Hypothalamus (tissue), 51 donors: ENCODE measurements at places on chromosomes 11 and 22.

DNA sequence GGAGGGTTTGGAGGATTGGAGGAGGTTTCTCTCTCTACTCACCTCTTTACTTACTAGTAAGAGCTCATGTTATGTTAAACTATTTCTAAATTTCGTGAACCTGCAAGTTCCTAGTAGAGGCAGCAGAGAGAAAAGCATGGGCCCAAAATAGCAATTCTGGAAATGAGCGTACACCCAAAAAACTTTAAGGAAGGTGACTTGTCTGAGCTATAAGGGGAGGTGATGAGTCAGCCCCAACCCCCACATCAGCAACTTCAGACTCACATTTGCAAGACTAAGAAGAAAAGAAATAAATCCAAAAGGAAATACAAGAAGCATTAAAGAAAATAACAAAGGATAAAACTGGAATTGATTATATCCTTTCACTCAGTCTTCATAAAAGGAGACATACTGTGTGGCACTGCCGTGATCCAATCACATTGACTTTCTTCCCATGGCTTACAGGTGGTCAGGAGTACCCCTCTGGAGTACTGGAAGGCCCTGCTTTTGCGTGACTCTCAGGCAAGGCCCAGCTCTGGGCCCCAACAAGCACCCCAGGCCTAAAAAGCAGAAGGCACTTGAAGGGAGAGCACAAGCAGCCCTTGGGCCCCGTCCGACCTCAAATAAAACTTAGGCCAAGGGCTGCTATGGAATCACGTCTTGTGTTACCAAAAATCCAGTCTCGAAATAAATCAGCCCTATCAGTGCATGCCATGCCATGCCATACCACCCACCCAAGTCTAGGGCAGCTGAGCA lies 14.3 kb downstream of the PACSIN2 start:
- no peak for DNase-seq

DNA sequence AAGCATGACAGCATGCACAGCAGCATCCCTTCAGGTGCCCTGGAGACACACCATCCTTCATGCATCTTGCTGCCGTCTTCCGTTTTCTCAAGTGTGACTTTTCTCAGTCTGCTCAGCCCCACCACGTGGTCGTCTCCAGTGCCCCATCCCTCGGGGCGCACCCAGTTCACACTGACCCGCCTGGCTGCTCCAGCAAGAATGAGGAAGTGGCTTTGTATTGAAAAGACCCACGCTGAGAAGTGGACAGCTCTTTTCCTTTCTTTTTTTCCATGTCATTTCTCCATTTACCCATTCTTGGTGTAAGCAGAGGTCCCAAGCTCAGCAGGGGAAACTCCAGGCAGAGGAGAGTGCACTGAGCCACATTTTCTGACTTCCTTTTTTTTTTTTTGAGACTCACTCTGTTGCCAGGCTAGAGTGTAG lies 14.5 kb downstream of the SERPINH1 start:
- no peak for DNase-seq

GRCh38 chr11:57639321-57640067 lies 10.2 kb downstream of the YPEL4 start:
- no peak for DNase-seq

- no peak for DNase-seq
Measured at GRCh38 chr11:26480041-26480440, 92.0 kb downstream of the MUC15 start.

DNA sequence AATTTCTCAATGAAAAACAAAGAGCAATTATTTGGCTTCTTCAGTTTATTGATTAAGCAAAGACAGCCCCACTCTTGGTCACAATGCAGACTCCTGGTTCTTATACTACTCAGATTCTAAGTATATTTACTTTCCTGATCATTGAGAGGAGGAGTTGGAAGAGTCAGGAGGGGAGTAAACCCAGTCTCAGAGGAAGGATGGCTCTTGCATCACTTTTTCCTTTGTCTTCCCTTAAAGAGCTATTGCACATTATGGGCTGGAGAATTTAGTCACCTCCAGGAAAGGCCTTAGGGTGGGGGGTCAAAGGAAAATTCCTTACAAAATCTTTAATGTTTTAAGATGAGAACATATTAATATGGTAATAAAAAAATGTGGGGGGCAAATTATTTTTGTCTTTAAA lies 8.1 kb downstream of the SLC17A6 start:
- DNase-seq, result no peak

DNA sequence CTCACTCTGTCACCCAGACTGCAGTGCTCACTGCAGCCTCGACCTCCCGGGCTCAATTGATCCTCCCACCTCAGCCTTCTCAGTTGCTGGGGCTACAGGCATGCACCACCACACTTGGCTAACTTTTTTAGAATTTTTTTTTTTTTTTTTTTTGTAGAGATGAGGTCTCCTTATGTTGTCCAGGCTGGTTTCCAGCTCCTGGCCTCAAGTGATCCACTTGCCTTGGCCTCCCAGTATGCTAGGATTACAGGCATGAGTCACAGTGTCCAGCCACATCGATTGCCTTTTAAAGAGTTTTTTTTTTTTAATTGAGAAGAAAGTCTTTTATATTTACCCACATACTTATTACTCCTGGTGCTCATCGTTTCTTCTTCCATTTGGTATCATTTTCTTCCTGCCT lies 30.0 kb downstream of the PARVG start:
- DNase-seq, result no peak

DNA sequence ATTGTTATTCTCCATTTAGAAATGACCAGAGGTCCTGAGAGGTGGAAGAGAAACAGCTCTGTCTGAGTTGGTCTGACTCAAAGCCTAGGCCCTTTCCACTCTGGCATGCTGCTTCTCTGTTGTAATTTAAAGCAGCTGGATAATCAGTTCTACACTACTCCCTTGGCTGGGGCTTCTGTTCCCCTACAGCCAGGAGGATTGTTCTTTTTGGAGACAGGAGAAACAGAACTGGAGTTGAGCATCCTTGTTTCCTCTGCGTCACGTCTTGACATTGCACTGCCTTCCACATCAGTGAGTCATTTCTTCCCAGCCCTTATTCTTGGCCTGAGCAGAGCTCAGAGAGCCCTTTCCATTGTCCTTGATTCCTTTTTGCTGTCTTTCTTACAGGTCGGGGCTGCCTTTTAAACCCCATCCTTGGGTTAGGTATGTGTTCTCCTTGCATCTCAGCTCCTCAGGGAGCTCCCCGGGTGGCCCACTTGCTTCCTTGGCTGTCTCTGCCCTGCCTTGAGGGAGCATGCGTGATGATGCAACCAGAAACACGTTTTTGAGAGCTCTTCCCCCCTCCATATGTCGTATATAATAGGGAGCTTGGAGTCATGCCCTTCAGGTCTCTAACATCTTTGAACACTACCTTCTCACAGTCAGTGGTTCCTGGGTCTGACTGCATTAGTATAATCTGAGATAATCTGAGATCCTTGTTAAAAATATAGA lies 35.7 kb downstream of the CYB5R2 start:
- no peak for DNase-seq

GRCh38 chr11:69803604-69804218 lies 15.5 kb downstream of the FGF3 start:
- no peak for DNase-seq

- no peak for DNase-seq
Measured at GRCh38 chr11:17159441-17159840, 48.3 kb downstream of the PIK3C2A start.

DNA sequence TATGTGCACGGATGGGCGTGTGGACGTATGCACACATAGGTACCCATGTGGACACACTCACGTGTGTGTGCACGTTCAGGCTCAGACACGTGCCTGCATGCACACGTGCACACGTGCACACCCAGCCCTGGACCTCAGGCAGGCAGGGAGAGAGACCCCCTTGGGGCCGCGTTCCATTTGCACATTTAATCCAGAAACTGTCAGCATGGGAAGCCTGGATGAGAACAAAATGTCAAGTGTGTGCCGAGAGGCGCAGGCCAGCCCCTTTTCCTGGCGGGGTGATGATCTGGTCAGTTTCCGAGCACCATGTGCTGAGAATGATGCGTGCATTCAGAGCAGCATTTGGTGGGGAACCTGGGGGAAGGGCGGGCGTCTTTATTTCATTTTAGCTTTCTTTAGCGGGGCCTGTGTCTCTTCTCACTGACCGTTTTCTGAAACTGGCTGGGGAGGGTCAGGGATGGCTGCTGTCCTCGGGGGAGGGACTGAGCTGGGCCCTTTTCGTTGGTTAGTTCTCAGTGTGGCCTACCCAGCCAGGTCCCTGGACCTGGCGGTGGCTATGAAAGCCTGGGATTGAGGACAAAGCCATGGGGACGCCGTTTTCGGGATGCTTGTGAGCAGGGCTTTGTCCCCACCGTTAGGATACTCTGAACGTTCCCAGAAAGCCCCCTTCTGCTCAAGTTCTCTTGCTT lies 96.3 kb downstream of the KCNQ1 start:
- DNase-seq, result no peak

GRCh38 chr11:67420147-67420645 lies 4.7 kb downstream of the CARNS1 start:
- no peak for DNase-seq

DNA sequence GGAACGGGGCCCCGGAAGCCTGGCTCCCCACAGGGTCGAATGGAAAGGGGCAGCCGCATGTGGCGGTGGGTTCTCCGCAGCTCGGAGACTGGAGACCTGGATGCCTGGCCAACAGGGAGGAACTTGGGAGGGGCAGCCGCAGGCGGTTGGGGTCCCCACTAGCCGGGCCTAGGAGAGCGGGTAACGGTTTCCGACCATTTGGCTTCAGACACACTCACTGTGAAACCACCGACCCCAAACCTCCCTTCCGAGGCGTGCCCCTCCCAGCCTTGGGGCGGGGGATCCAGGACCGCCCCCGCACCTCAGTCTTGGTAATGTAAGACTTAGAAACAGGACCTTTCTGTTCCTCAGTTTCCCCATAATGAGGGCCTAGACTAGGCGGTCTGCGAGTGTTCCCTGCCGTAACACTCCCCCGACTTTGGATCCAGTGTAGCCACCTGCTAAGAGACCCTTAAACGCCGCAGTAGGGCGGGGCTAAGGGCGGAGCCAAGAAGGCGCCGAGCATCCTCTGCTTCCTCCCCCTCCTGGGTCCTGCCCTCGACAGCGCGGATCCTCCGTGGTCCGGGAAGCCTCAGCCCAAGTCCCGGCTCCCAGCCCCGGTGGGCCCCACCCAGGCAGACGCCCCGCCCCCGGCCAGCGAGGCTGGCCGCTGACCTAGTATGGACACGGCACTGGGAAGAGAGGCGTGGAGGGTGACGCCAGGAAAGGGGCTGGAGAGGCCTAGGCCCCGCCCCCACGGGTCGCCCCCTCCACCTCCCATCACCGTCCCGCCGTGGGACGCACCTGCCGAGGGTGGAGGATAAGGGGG lies 1.8 kb upstream of the RASGRP2 start:
- peak; percentile 44 for DNase-seq

- no peak for DNase-seq
Measured at GRCh38 chr11:114776956-114777355, 98.6 kb downstream of the NXPE2 start.

DNA sequence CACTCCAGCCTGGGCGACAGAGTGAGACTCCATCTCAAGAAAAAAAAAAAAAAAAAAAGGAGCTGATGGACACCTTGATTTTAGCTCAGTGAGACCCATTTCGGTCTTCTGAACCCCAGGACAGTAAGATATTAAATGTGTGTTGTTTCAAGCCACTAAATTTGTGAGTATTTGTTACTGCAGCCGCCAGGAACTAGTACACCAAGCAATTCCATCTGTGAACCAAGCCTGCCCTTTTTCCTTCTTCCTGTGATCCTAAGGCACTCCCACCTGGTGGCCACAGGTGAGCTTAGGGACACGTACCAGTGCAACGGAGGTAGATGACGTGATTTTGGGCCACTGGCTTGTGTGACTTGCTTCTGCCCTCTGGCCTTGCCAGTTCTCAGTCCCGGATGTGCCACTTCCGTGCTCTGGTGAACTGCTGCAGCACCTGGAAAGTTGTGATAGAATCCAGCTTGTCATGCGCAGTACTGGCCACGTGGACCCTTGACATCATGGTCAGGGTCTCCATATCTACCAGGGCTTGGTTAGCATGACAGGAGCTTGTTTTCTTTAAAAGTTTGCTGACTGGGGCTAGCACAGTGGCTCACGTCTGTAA lies 19.6 kb upstream of the ATXN10 start:
- DNase-seq, result no peak

- no peak for DNase-seq
Measured at GRCh38 chr11:17547051-17547577, at the start of gene OTOG. TSS of gene OTOG (plus strand) at chr11:17547259. CDS start at chr11:17547373, 114 bp downstream.

- DNase-seq, result no peak
Measured at GRCh38 chr22:38955926-38956325, 1.5 kb upstream of the APOBEC3A start.

DNA sequence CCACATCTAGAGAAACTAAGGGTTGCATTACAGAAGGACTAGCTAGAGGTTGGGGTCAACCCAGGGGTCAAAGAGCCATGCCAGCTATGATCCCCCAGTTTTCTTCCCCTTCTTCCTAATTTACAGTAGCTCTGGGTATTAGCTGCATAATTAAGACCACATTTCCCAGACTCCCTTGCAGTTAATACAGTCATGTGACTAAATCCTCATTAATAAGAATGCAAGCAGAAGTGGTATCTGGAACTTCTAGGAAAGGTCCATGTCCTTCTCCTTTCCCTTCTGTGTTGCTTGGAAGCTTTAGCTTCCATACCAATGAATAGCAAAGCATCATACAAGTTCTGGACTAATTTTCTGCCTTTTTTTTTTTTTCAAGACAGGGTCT lies 19.1 kb upstream of the LMO2 start:
- DNase-seq, result no peak

DNA sequence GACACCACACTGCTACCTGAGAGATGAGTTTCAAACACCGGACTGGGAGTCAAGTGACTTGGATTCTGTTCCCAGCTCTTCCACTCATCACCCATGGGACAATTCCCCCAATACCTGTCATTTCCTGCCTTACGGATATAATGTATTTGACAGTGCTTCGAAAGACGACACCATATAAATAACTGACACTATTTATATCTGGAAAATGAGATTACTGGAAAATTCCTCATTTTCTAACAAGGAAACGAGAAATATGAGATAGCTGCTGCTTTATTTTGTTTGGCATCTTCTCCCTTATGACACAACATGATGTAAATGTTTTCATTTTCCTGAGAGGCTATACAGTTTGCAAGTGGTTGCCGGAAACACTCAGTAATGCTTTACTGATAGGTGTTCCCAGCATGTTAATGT lies 8.6 kb downstream of the HSCB start:
- DNase-seq, result no peak

GRCh38 chr11:77529685-77530084 lies 55.8 kb upstream of the PAK1 start:
- DNase-seq, result no peak

DNA sequence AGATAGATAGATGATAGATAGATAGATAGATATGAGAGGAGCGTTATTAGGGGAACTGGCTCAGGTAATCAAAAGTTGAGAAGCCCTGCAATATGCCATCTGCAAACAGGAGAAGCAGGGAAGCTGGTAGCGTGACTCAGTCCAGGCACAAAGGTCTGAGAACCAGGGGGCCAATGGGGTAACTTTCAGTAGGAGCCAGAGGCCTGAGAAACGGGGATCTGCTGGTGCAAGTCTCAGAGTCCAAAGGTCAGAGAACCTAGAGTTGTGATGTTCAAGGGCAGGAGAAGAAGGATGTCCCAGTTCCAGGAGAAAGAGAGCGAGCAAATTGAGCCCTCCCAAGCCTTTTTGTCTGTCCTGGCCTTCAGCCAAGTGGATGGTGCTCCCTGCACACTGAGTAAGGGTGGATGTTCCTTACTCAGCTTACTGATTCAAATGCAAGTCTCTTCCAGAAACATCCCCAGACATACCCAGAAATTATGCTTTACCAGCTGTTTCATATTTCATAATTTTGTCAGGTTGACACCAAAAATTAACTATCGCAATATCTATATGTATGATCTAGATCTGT lies 87.8 kb upstream of the SLC22A12 start:
- DNase-seq, result no peak

- no peak for DNase-seq
Measured at GRCh38 chr11:100612766-100613165, 74.3 kb upstream of the ARHGAP42 start.
